ENCODE measurements at places on chromosomes 5 and 9. TPM values are rescaled to one million over a fixed set of nuclear protein-coding genes. Genes with fewer than 3 reads are reported as not detected.

- DNase-seq = peak; percentile 95
Measured at GRCh38 chr9:70601000-70601951, 186.8 kb upstream of the KLF9 start.

IL7R gene
- total RNA-seq = 3.4 TPM

NR4A3 gene
- total RNA-seq = not detected

DNA sequence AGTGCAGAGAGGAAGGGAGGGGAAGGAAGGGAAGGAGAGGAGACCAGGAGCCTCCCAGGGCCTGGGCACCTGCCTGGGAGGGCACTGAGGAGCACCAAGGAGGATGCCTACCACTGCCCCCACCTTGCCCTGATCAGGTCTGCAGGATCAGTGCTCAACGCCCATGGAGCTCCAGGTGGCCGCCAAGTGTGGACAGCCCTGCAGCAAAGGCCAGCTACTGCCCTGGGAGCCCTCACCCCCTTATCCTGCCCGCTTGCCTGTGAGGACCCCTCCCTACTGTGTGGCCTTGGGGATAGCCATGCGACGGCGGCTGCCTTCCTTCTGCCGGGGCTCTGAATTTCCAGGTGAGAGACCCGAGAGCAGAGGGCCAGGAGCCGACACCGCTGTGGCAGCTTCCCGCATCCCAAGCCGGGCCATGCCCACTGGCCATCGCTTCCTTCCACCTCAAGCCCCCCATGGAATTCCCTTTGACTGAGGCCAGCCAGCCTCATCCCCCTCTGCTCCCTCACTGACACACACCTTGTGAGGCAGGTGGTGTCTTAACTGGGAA, 12.4 kb downstream of the ADAMTS2 start:
- DNase-seq = no peak

BNC2 gene
- total RNA-seq = 38.8 TPM

- DNase-seq = no peak
Measured at GRCh38 chr5:168288349-168289245, 2.8 kb upstream of the WWC1 start.

GRCh38 chr9:87959916-87960581, 14.3 kb downstream of the CDK20 start:
- no peak for DNase-seq

GRCh38 chr5:3103262-3103811, 351.9 kb upstream of the IRX2 start:
- no peak for DNase-seq

GRCh38 chr5:54638106-54638505, 120.5 kb downstream of the SNX18 start:
- no peak for DNase-seq

ACO1 gene
- total RNA-seq = 29.2 TPM

- DNase-seq = no peak
Measured at GRCh38 chr9:131010482-131011273, 1.7 kb downstream of the LAMC3 start.

DNA sequence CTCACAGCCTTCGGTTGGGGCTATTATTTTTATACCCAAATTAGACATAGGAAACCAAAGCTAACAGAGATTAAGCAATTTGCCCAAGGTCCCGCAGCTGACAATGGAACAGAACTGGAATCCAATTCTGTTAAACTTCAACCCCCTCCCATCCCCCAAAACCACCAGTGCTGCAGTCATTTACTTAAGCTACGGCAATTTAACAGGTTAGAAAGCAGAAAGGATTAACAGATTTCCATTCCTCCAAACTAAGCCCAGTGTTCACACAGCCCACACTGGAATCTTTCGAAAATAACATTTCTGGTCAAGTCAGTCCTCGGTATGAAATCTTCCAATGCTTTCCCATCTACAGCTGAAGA, 1023.1 kb upstream of the DMAC1 start:
- DNase-seq = no peak

TCF7 gene
- 8.9 TPM for total RNA-seq

TRIM14 gene
- 4.2 TPM for total RNA-seq

DNA sequence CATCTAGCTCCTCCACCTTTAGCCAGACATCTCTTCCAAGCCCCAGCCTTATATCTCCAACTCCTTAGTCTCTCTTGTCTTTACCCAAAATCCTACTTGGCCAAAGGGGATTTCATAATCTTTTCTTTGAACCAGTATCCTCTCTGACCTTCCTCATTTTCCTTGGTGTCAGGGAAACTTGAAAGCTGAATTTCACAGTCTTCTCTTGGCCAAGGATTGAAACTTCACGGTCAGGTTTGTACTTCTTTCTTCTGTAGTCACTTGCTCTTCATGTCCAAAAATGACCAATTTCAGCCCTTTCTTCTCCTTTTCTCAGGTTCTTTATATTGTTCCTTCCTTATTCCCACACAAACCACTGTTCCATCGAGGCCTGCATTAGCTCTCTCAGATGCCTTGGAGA, 473.7 kb upstream of the KLF4 start:
- DNase-seq = no peak

EGFLAM gene
- not detected for total RNA-seq

DNA sequence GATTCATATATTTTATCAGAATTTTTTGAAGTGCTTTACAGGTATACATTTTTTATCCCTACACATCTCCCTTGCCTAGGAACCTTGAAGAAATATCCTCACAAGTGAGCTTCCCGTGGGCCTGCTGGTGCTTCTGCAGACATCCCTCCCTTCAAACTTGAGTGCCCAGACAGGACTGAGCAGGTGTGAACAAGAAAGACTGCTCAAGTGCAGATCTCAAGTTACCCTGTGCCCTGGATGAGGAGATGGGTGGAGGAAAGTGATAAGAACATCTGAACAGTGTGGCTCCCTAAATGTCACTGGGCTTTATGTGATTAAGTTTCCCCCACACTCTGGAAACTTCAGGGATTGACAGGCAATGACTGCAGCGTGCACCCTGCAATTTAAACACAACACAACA, 209.8 kb downstream of the TLE1 start:
- DNase-seq = no peak

DNA sequence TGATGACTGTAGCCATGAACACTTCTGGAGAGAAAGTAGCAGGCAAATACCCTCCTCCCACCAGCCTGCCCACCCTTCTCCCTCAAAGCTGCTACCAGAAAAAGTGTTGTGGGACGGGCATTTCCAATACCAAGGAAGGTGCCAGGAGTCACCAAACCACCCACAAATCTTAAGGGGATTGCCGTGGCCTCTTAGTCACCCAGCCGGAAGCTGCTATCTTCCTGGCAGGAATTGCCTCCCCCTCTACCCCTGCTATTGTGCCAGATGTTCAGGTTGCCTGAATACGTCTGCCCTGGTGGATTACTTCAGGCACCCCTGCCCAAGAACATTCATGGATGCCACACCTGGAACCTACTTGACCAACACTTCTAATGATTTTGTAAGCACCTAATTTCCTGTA, 156.1 kb downstream of the TTC39B start:
- DNase-seq = no peak

GRCh38 chr5:119468286-119468685, 16.0 kb downstream of the HSD17B4 start:
- no peak for DNase-seq

B4GALT1 gene
- 31.9 TPM for total RNA-seq

DNA sequence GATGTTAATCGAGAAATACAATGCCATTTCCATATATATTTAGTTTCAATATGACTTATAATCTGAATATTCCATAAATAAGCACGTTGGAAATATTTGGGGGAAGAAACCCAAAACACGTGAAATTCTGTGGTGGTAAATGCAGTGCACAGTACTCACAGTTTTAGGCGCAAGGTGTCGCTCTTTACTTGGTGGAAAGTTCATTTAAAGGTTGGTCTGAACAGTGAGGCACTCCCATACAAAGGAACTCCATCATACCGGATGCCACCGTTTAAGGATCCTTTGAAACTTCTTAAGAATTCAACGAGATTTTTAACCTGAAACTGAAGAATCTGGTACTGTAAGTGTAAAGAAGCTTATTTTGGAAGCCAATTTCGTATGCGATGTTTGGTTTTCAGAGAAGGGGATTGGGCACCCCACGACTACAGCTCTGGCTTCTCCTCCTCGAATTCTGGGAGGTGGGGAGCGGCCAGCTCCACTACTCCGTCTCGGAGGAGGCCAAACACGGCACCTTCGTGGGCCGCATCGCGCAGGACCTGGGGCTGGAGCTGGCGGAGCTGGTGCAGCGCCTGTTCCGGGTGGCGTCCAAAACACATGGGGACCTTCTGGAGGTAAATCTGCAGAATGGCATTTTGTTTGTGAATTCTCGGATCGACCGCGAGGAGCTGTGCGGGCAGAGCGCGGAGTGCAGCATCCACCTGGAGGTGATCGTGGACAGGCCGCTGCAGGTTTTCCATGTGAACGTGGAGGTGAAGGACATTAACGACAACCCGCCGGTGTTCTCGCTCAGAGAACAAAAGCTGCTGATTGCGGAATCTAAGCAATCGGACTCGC, at the start of gene PCDHA11:
TSS of gene PCDHA11 (plus strand) at position 237 of the 834 bp plus-strand sequence. CDS start at position 384, 147 bp downstream.
- no peak for DNase-seq

PDE4D gene
- 1.6 TPM for total RNA-seq

- no peak for DNase-seq
Measured at GRCh38 chr5:95794070-95794516, 28.4 kb downstream of the GLRX start.

DNA sequence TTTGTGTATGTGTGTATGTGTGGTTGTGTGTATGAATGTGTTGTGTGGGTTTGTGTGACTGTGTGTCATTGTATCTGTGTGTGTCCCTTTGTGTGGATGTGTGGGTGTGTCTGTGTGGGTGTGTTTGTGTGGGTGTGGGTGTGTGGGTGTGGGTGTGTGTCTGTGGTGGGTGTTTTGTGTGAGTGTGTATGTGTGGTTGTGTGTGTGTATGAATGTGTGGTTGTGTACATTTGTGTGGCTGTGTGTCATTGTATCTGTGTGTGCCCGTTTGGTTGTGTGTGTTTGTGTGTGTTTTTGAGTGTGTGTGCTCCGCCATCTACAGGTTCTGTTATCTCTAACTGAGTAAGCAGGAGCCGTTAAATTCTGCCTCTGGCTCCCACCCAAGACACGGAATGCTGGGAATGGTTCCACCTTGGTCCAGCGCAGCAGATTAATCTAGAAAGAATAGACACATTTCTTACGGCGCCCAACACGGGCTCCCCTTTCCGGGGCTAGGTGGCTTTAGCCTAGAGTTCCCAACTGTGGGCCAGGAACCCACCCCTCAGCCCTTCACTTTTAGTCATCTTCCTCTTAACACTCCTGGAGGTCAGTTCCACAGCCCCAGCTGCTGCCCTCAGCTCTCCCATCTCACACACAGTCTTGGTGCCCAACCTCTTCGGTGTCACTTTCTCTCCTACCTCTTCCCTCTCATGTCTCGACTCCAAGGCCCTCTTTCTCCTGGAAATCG, 197.1 kb downstream of the TTLL11 start:
- DNase-seq = peak; percentile 40

DNA sequence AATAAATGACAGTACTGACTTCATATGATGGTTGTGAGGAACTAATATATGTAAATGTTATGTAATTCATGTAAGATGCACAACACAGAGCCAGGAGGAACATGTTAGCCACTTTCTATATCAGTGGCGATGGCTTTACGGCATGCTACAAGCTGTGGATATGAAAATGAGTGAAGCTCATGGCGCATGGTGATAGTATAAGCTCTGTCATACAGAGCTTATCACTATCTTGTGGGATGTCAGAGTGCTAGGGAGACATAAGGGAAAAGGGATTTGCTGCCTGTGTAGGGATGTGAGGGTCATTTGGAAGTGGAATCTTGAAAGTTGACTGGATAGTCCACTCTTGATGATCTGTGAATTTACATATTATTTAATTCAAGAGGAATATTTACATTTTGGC, 13.6 kb downstream of the CPEB4 start:
- no peak for DNase-seq

GRCh38 chr9:114184866-114185265, 29.5 kb downstream of the COL27A1 start:
- no peak for DNase-seq

- DNase-seq = no peak
Measured at GRCh38 chr9:89814340-89815040, 209.7 kb downstream of the GADD45G start.

KLHL3 gene
- total RNA-seq = 0.82 TPM

WDR31 gene
- 2.5 TPM for total RNA-seq

DNA sequence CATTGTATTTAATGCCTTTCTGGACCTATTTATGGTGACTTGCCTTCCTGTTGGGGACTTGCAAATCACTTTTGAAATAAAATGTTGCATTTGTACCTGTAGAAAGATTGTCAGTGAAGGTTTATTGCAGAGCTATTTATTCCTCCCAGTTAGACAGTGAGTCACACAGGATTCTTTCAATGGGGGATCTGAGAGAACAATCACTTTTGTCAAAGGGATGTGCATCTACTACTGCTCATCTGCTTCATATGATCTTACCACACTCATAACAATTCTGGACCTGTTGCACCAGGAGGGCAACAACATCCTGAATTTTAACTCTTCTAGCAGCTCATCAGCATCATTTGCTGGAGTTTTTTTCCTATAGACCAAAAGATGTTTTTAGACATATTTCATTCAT, 66.8 kb downstream of the FBXL7 start:
- DNase-seq = no peak

DNA sequence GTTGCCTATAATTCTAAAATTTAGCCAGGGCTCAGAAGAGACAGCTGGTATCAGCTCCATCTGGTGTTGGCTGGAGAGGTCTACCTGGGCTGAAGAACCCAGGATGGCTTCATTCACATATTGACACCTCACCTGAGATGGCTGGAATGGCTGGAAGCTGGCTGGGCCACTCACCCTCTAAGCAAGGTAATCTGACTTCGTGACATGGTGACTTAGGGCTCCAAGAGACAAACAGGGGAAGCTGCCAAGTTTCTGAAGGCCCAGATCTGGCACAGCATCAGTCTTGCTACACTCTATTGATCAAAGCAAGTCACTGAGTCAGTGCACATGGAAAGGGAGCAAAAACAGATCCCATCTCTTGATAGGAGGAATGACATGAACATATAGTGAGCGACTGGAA, 102.3 kb downstream of the EPB41L4A start:
- no peak for DNase-seq

DNA sequence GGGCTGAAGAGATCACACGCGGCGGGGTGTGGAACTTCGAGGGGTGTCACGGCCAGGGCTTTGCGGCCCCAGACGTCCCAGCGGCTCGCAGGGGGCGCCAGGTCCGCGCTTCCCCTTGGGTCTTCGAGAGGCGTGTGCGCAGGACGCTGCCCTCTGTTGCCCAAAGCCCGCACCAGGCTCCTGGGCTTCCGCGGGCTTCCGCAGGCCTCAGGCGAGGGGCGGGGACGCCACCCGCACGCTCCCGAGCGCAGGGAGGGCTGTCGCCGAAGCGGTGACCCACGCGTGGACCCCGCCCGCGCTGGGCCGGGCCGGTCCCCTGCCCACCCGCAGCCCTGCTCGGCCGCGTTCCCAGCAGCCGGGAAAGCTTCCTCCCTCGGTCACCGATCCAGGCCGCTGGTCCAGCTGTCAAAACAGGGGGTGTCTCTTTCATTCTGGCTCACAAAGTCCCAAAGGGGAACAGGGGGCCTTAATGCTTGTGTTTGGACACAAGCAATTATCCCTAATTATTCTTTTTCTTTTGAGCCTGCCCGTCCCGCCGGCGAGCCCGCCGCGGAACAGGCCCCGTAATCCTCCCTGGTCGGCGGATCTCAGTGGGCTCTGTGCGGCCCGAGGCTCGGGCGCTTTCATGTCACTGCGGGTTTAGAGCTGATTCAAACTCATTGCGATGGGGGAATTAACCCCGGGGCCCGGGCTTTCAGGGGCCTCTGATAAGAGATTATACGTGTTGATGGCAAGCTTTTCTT, 60.6 kb downstream of the TMEM174 start:
- no peak for DNase-seq
